Foreskin keratinocyte (primary cell): ENCODE measurements at places on chromosomes 11 and 22.

DNA sequence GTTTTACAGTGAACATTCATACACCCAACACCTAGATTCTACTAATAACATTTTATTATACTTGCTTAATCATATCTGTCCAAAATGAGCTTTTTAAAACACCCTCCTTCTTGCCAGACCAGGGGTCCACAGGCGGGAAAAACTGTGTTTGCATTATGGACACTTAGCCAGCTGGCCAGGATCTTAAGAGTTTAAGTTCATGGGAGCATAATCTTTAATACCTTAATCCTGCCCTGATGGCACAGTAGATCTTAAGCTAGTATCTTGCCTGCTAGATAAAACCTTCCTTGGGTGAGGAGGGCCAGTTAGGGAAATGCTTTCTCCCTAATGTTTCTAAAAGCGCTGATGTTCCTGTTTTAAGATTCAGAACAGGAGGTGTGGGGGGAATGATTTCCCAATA lies 13.1 kb upstream of the CCDC134 start:
- no peak for DNase-seq

- DNase-seq = no peak
These were observed 24.8 kb downstream of the FSHB start for GRCh38 chr11:30255637-30256036.

GRCh38 chr22:37661160-37661924 lies 2.8 kb downstream of the PDXP start:
- no peak for DNase-seq

GRCh38 chr22:33570110-33570509 lies 350.2 kb downstream of the LARGE1 start:
- DNase-seq = no peak

DNA sequence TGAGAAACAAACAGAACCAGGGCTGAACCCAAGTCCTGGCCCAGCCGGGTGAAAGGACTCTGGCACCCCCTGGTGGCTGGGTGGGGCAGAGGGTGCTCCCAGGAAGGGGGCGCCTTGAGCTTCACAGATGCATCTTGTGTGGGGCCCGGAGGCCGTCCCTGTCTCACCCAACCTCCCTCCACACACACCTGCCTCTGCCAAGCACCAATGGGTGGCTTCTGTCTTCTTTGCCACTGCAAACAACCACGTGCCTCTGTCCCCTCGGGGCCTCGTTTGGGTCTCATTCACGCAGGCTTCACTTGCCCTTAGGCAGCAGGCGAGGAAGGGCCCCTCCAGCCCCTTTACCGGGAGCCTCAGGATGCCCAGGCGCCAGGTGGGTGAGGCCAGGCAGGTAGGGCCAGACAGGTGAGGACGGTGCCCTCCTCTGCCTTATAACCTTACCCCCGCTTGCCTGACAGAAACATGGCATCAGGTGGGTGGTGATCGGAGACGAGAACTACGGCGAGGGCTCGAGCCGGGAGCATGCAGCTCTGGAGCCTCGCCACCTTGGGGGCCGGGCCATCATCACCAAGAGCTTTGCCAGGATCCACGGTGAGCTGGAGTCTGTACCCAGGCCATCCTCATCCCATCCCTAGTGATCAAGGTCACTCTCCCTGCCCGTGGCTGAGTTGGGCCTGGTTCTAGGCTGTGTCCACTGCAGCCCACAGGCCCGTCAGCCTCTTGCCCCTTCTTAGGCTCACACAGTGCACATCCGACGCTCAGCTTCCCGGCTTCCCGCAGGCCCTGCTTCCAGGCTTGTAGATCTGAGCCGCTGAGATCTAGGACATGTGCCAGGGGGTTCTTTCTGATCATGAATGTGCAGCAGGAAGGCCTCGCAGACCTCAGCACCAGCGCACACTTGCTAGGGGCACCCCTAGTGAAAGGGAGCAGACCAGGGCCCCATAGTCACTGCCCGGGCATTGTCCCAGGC lies 17.2 kb downstream of the POLR3H start:
- DNase-seq = no peak

GRCh38 chr11:110860461-110860860 lies 148.2 kb upstream of the ARHGAP20 start:
- DNase-seq = no peak

- peak; percentile 47 for DNase-seq
These were observed 14.2 kb upstream of the GNB1L start for GRCh38 chr22:19868773-19869471.

DNA sequence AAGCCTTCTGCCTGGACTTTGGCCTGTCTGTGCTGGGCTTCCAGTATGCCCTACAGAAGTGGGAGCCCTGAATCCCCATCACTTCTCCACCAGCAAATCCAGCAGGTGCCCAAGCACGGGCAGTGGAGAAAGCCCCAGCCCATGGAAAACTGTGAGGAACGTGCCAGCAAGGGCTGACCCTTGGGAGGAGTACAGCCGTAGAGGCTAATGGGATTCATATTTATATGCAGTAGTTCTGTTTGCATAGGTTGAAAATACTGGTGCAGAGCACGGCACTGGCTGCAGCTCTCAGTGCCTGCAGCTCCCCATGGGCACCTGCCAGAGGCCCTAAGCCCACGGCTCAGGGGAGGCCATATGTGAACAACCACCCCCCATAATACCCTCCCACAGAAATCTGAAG lies 10.1 kb downstream of the NAGA start:
- DNase-seq = no peak

- DNase-seq = no peak
These were observed 8.8 kb upstream of the LGALS2 start for GRCh38 chr22:37588546-37589215.

- no peak for DNase-seq
These were observed 603 bp downstream of the ESRRA start for GRCh38 chr11:64305691-64306562.

GRCh38 chr22:44448271-44448830 lies 49.7 kb downstream of the RTL6 start:
- peak; percentile 71 for DNase-seq

GRCh38 chr22:29190051-29190450 lies 15.6 kb upstream of the EMID1 start:
- no peak for DNase-seq

GRCh38 chr11:128931668-128932067 lies 11.0 kb downstream of the TP53AIP1 start:
- DNase-seq = peak; percentile 90

- peak; percentile 13 for DNase-seq
These were observed 9.3 kb upstream of the CEP295 start for GRCh38 chr11:93652161-93652597.

DNA sequence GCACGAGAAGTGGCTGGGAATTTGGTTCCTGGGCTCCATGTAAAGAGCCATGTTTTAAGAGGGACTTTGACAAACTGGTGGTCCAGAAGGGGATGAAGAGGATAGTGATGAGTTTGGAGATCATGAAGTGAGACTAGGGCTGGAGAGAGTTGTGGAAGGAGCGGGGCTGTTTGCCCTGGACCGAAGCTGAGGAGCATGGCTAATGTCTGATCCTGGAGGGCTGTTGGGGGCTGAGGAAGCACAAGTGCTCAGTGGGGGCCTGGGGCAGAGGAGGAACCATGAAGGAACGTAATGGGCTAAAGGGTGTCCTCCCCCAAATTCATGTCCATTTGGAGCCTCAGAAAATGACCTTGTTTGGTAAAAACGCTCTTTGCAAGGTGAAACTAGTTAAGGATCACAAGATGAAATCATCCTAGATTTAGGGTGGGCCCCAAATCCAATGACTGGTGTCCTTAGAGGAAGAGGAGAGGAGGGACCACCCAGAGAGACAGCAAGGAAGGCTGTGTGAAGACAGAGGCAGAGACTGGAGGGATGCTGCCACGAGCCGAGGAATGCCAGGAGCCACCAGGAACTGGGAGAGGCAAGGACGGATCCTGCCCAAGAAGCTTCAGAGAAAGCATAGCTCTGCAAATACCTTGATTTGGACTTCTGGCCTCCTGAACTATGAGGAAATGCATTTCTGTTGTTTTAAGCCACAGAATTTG lies 107.3 kb upstream of the LMO1 start:
- no peak for DNase-seq

DNA sequence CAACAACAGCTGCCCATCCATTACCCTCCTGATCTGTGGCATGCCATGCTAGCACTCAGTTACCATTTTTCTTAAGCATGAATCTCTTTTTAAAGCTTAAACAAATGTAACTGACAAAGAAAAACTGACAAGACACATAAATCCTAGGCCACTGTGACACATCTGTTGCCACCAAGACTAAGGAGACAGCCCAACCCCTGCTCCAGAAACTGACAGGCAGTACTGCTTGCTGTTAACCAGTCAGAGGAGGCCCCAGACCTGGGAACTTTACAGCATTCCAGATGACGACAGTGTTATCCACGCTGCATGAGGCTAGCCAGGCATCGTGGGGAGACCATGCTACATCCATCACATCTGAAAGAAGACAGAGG lies 33.8 kb downstream of the HIRA start:
- no peak for DNase-seq

- DNase-seq = no peak
These were observed 6.4 kb upstream of the CEP295 start for GRCh38 chr11:93655047-93655446.

DNA sequence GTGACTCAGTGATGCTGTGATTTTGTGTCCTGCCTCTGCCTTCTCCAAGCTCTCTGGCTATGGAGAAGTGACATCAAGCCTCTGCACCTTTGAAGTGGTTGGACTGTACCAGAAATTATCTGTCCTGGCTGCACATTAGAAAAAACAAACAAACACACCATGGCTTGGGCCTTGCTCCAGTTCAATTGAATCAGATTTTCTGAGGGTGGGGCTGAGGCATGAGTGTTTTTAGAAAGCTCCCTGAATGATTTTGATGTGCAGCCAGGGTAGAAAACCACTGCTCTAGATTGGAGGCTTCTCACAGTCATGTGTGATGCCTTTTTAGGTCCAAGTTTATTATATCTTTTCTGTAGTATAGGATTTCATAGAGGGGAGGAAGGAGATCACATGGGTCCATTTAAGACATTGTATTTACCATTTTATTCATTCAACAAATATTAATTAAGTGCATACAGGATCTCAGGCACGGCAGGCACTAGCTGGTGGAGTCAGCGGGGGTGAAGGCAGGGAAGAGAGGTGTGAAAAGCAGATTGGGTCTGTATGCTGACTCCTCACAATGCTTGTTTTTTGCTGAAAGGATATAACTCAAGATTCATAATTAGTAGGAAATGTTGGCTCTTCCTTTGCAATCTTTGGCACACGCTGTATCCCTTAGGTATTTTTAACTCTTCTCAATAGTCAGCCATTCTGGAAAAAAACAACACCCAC lies 7.1 kb upstream of the VSTM5 start:
- no peak for DNase-seq

GRCh38 chr11:17287058-17287457 lies 10.5 kb downstream of the NUCB2 start:
- DNase-seq = no peak

GRCh38 chr11:130470832-130471706 lies 22.6 kb downstream of the ADAMTS15 start:
- no peak for DNase-seq

- DNase-seq = no peak
These were observed 175.7 kb downstream of the SHANK2 start for GRCh38 chr11:71076525-71077304.

GRCh38 chr11:133011604-133012003 lies 520.7 kb downstream of the OPCML start:
- no peak for DNase-seq

DNA sequence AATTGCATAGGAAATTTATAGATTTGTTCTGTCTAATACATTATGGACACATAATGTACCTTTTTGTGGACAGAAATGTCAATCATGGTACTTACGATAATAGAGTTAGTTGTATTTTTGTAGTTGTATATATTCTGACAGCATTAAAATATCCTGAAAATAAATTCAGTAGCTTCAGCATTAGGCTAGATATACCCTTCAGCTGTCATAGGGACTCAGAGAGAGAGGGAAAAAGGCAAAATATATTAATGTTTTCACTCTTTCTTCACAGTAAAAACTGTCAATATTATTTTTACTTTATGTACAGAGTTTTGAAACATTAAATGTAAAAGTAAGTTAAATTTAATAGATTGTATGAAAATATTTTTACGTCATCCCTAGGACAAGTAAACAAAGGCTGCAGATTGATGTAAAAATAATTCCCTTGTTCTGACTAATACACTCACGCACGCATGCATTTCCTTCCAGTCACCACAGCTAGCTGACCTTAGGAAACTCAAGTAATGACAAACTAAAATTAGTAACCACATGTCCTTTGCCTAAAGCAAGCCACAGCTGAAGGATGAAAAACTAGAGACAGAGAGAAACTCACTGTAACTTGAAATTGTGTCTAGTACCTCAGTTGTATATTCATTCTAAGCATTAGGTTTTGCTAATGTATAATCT lies 104.7 kb upstream of the CARD18 start:
- peak; percentile 85 for DNase-seq

DNA sequence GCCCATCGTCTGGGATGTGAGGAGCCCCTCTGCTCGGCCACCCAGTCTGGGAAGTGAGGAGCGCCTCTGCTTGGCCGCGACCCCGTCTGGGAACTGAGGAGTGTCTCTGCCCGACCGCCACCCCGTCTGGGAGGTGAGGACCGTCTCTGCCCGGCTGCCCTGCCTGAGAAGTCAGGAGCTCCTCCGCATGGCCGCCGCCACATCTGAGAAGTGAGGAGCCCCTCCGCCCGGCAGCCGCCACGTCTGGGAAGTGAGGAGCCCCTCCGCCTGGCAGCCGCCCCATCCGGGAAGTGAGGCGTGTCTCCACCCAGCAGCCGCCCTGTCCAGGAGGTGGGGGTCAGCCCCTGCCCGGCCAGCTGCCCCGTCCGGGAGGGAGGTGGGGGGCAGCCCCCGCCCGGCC lies 5.8 kb upstream of the OR5M8 start:
- DNase-seq = no peak

- DNase-seq = no peak
These were observed 13.5 kb downstream of the OPCML start for GRCh38 chr11:133518702-133519264.

DNA sequence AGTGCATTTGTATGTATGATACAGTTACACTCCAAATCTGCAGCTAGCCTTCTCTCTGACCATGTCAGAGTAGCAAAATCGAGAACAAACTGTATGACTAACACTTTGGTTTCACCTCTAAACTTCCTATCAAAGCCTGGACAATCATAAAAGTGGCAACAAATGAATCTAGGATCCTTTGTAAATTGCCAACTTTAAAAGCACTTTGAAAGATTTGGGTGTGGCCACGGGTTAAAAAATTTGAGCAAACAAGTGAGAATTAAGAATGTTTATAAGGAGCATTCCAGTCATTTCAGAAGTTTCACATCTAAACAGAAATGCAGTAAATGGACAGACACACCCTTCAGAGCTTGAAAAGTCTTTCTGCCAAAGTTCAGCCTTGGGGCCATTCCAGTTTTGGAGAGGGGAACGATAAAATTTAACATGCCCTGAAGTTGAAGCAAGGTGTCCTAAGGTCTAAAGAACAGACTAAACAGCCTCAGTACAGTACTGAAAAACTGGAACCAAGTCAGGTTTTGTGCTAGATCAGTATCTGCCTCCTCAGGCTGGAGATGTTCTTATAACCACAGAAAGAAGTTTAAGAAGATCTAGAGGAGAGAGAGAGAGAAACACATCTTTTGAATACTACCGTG lies 181.9 kb upstream of the BDNF start:
- no peak for DNase-seq

GRCh38 chr11:64604458-64605243 lies 13.6 kb downstream of the SLC22A12 start:
- DNase-seq = no peak

- no peak for DNase-seq
These were observed 26.7 kb downstream of the QSER1 start for GRCh38 chr11:32919338-32919737.
